ENCODE measurements at places on chromosomes 2 and 18.

DNA sequence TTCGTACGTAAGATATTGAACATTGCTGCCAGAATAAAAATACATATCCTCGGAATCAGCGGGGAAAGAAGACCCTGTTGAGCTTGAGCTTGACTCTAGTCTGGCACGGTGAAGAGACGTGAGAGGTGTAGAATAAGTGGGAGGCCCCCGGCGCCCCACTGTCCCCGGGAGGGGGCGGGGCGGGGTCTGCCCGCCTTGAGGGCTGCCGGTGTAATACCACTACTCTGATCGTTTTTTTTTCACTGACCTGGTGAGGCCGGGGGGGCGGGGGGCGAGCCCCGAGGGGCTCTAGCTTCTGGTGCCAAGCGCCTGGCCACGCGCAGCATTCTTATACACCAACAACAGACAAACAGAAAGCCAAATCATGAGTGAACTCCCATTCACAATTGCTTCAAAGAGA lies 324.0 kb upstream of the REG3G start:
- no peak for DNase-seq

DNA sequence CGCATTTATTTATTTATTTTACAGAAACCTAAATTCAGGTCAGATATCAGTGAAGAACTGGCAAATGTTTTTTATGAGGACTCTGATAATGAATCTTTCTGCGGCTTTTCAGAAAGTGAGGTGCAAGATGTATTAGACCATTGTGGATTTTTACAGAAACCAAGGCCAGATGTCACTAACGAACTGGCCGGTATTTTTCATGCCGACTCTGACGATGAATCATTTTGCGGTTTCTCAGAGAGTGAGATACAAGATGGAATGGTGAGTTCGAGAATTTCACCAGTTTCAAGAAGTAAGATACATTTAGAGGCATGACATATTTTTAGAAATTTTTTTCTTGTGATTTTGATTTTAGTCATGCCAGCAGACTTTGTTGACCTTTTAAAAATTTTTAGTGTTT lies 4.6 kb downstream of the CDCA7 start:
- no peak for DNase-seq

GRCh38 chr2:41626936-41627335 lies 420.9 kb upstream of the PKDCC start:
- DNase-seq: no peak

- no peak for DNase-seq
Measured at GRCh38 chr2:216971593-216971992, 111.7 kb upstream of the TNP1 start.

DNA sequence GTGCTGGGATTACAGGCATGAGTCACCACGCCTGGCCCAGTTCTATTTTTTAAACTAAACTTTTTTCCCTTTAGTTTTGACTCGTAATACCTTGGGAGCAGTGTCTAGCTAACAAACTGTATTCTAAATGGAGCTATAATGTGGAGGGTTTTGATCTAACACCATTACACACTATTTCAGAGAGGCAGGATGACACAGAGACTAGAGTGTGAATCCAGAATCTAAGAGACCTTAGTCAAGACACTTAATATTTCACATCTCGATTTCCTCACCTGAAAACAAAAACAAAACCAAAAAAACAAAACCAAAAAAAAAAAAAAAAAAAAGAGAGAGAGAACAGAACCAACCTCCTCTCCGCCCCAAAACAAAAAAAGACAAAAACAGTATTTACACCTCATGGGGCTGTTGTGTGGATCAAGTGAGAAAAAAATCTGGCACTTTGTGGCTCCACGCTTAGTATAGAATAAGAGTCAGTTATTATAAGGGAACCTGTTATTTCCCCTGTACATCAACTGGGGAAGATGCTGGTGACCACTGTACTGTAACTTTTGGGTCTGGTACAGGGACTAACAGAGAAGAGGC lies 31.3 kb downstream of the DARS1 start:
- DNase-seq: no peak

DNA sequence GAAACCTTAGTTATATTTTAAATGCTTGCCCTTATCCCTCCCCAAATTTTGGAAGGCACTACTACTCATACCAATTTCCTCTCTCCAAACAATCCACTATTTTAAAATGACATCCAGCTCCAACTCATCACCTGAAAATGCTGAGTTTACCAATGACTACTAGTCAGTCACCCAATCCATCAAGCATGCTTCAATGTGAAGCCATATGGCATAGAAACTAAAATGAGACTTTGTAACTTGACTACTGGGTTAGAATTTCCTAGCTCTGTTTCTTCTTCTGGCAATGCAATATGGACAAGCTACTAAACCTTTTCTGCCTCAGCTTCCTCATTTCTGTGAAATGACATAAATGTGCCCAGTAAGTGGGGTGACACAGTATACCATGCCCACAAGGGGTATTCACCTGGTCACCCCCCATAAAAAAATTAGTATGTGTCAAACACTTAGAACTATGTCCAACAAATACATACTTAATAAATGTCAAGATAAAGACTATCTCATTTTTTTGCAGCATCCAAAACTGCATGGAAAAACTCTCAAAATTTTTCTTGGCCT lies 10.0 kb upstream of the STPG4 start:
- DNase-seq: no peak

GRCh38 chr2:119736021-119736420 lies 23.7 kb upstream of the PTPN4 start:
- DNase-seq: no peak

- no peak for DNase-seq
Measured at GRCh38 chr18:6963452-6964097, 154.0 kb downstream of the LAMA1 start.

DNA sequence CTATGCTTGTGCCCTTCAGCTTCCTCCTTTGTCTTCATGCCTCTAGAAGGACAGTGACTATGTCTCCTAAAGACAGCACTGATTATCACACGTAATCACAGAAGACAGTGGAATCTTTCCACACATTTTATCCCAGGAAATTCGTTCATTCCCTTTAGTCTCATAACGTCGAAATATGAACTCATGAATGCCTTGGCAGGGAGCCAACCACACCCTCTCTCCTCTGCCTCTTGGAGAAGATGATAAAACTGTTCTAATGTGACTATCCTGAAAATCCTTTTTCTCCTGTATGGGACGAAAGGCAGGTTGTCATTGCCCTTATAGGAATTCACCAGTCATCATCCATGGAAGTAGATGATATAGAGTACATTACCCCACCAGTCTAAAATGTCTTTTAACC lies 726.6 kb upstream of the FANCL start:
- no peak for DNase-seq

GRCh38 chr18:68623342-68623741 lies 91.6 kb downstream of the TMX3 start:
- no peak for DNase-seq

- no peak for DNase-seq
Measured at GRCh38 chr2:224711859-224712665, 4.1 kb downstream of the CCDC195 start.

- no peak for DNase-seq
Measured at GRCh38 chr2:144459937-144460336, 60.0 kb downstream of the ZEB2 start.

- DNase-seq: no peak
Measured at GRCh38 chr2:62824388-62824787, 118.9 kb downstream of the EHBP1 start.

DNA sequence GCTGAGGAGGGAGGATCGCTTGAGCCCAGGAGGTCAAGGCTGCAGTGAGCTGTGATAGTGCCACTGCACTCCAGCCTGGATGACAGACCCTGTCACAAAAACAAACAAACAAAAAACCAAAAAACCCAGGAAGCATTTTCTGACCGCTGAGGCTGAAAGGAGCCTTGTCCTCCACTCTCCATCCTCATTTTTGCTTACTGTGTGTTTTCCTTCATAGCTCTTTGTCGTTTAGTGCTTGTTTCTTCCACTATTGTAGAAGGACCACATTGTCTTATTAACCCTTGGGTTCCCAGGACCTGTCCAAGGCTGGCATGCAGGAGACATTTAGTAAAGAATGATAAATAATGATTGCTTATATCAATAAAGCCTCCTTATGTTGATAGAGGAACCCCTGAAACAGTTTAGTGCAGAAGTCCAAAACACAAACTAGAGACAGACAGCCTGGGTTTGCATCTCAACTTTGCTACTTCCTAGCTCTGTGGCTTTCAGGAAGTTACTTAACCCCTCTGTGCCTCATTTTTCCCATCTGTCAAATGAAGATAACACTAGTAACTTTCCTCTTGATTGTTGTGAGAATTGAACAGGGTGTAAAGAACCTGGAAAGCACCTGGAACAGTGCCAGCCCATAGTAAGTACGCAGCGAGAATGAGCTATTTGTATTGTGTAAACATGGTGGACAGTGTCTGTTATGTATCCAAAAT lies 126.0 kb downstream of the LPIN1 start:
- no peak for DNase-seq

DNA sequence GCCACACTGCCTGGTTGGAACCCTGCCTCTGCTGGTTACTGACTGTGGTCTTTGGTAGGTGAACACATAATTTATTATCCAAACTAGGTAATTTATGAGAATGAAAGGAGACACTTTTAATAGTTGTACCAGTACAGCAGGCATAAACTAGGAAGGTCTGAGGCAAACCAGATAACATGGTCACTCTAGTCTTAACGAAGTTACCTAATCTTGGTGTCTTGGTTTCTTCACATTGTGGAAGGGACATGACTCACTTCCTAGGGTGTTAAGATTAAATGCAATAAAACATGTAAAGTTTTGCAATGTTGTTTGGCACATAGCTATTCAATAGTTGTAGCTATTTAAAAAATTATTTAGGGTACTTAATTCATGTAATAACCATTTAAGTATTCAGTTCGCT lies 23.3 kb downstream of the SPTBN1 start:
- DNase-seq: no peak

GRCh38 chr2:181431674-181432073 lies 25.5 kb upstream of the ITGA4 start:
- DNase-seq: no peak

- DNase-seq: no peak
Measured at GRCh38 chr2:62765619-62766376, 60.3 kb downstream of the EHBP1 start.

- no peak for DNase-seq
Measured at GRCh38 chr2:148614322-148615049, 30.1 kb upstream of the EPC2 start.

DNA sequence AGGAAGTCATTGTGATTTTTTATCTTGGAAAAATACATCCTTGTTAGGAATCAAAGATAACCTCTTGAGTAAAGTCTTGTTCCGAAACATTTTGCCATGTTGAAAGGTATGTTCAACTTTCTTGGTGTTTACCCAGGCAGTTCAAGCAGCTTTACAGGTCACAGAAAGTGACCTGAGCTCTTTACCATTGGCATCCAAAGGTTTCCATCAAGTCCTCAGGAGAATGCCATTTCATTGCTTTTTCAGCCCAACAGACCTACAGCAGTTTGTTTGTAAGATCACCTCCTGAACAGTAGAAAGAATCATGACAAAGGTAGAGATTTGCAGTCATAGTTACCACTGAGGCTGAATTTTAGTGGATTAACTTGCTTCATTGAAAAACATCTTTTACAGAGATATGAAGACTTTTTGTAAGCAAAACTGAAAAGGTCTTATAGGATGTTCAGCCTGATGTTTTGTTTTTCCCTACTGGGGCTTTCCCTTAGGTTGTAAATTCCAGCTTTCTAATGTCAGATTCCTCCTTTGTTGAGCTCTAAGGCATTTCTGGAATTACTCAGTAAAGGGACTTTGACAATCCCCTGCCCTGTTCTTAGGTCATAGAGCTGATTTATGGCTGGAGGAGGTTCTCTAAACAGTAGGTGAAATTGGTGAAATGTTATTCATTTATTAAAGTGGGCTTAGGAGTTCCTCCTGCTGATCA lies 236.8 kb upstream of the RBMS1 start:
- DNase-seq: no peak

- no peak for DNase-seq
Measured at GRCh38 chr2:39024833-39025232, 96.0 kb downstream of the SOS1 start.

DNA sequence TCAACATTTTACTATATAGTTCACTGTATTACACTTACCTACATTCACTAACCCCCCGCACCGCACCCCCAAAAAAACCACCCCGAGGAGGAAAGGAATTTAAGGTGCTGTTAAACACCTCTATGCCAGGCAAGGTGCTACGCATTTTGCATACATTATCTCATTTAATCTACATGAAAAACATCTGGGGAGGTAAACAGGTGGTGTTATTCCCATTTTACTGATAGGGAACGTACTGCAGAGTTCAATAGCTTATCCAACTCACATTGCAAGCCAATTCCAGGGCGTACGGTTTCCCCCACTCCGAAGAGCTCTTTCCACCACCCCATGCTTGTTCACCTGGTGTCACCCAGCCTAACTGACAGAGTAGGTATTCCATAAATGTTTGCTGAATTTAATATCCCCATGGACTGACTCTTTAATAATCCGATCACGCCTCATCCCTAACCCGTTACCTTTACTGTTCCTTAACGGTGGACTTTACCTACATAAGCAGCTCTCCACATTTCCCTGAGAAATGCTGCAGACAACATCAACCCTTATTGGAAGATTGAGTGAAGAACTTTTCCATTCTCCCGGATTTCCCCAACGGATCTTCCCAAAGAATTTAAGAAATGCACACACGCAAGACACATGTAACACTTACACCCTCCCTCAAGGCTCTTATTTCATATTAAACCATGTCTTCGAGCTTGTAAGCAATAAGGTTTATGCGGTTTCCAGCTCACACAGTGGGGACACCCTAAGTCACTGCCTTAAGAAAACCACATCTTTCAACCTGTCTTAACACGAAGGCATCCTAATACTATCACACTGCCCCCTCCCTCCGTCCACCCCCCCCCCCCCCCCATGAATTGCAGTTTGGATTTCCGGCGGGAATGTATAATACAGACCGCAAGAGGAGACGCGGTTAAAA lies 1.2 kb downstream of the RAPH1 start:
- no peak for DNase-seq

GRCh38 chr2:126241411-126241810 lies 414.5 kb upstream of the GYPC start:
- DNase-seq: no peak

DNA sequence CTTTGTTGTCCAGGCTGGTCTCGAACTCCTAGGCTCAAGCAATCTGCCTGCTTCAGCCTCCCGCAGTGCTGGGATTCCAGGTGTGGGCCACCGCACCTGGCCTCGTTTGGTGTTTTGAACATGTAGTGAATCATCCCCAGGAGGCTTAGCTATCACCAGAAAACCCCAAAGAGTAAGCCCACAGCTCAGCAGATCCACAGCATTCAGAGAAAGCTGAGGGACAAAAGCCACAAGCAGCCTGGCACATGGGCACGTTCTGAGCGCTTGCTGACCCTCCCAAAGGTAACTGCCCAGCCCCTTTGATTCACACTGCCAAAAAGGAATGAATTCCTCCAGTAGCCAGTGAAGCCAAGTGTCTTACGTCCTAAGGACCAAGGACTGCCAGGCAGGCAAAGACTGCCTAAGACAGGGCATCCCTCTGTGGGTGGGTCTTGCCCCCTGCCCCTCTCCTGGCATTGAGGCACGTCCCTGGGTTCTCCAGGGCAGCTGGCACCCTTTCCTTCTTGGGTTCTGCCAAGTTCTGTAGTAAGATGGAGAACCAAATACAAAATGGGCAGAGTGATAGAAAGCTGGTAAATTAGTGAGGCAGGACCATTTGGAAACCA lies 31.7 kb downstream of the MBP start:
- no peak for DNase-seq

GRCh38 chr2:81940266-81940955 lies 1635.9 kb upstream of the LRRTM1 start:
- no peak for DNase-seq
